ENCODE measurements at places on chromosomes 1 and 21.

- no peak for DNase-seq
Observed at GRCh38 chr1:71783071-71783470, 499.3 kb downstream of the NEGR1 start.

DNA sequence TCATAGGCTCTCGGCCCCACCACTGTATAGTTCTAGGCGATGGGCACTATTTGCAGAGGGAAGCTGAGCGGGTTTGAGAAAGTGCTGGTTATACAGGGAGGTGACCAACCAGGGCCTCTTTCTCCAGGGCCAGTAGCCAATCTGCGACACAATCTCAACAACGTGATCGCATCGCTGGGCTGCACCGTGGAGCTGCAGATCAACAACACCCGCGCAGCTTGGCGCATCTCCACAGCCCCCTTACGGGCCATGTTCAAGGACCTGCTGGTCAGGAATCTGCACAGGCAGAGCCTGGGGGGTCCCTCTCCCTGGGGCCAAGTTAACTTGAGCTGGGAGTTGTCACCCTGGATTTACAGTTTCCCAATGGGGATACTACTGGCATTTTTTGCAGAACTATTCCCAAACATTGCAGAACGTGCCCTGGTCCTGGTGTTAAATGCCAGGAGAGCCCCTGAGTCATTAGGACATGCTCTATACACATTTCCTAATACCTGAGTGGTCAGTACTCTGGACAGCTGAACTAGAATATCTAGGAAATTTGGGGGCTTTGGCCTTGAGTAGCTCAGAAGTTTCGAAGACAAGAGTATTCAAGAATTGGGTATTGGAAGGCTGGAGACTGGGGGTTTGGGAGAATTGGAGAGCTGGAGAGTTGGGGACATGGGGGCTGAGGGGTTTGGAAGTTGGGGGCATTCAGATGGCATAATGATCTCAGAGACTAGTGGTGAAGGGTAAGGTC, 6.9 kb downstream of the DCST1 start:
- no peak for DNase-seq

- DNase-seq = no peak
Observed at GRCh38 chr1:235100194-235100772, 28.4 kb downstream of the TOMM20 start.

DNA sequence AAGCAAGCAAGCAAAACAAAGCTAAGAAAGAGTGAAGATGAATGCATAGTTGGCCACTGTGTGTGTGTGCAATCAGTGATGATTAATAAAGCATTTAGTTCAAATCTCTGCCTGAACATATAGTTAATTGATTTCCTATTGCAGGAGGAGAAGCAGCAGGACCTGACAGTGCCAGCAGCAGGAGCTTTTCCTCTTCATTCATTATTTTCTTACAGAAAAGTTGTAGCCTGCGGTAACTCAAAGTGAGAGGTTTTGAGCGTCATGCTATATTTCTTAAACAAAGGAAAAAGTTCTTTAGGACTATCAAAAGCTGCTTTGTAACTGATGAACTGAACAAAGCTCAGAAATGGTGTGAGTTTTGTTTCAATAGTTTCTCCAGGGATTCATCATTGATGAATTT, 379.9 kb downstream of the PTBP2 start:
- no peak for DNase-seq

DNA sequence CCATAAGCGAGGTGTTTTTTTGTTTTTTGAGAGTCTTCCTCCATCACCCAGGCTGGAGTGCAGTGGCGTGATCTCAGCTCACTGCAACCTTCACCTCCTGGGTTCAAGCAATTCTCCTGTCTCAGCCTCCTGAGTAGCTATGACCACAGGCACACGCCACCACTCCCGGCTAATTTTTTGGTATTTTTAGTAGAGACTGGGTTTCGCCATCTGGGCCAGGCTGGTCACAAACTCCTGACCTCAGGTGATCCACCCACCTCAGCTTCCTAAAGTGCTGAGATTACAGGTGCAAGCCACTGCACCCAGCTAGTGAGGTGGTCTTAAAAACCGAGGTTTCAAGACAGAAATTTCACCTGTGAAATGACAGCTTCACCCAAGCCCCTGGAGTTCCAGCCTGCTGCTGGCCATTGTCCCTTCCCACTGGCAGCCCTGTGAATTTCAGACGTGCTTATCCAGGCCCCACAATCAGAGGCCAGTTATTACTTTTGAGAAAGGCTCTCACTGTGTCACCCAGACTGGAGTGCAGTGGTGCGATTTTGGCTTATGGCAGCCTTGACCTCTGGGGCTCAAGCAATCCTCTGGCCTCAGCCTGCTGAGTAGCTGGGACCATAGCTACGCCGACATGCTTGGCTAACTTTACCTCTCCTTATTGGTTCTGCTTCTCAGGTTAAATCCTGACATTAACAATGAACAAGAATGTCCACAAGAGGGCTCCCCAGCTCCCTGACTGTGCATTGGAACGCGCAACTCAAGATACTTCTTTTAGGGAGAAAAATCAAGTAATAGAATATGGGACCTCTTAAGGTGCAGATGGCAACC, 19.4 kb downstream of the ENO1 start:
- peak; percentile 55 for DNase-seq

DNA sequence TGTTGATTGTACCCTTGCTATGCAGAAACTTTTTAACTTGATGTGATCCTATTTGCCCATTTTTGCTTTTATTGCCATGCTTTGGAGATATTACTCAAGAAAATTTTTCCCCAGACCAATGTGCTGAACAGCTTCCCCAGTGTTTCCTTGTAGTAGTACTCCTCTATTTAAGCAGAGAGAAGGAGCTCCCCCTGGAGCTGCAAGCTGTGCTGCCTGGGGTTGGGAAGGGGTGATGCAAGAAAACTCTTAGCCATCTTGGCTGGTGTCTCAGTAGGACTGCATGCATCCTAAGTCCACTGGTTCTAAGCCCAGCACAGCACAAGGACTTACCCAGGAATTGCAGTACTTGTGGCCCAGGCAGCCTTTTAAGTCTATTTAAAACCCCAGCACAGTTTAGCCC, 121.6 kb downstream of the NTMT2 start:
- DNase-seq = no peak

- DNase-seq = no peak
Observed at GRCh38 chr1:201902198-201902597, 13.5 kb downstream of the SHISA4 start.

- no peak for DNase-seq
Observed at GRCh38 chr21:16992448-16992847, 520.4 kb upstream of the CXADR start.

DNA sequence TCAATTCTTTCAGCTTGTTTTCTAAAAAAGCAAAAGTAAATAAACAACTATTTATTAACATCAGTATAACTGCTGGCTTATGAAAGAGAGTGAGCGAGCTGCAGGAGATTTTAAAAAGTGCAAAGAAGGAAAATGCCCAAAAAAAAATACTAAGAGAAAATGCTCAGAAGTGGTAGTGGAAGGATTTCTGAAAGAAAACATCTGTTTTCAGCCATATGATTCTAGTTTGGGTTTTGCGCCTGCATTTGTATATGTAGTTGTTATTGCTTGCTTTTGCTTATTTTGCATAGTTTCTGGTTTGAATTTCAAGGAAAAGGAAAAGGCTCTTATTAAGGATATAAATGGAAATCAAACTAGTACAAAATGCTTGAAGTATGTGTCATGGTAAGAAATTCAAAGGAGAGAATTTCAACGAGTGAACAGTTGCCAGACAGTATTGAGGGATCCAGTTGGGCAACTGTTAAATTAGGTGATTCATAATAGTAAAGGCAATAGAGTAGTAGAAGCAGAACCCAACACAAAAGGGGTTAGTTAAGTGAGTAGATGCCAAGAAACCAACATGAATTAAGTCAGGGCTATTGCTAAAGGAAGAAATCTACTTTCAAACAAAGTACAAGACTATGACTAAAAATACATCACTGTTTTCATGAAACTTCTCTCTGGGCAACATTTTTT, 1.2 kb downstream of the GBP5 start:
- peak; percentile 66 for DNase-seq

DNA sequence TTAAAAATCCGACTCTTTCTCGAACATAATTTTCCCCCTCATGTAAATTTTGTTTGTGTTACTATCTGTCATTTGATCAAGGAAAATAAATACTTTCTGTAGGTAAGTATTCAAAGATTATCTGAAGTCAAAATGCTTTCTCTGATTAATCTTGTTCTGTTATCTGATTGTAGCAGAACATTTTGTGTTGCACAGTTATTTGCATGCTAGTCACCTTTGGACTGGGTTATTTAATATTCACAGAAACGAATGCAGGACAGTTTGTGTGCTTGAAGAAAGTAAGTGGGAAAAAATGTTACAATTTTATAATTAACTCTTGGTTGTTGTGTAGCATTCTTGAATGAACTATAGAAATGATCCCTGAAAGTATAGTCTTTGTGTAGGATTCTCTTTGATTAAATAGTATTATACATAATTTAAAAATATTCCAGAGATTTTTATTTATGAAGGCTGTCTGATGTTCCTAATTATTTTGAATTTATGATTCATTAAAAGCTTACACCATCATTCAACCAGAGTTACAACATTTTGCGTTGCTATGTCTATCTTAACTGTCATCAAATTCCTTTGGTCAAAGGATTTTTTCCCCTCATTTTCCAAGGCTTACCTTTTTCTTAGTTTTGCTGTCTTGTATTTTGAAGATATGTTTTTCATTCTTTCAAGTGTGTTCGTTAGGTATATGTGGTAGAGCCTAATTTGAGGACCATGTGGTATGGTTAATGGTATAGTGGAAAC, 176.6 kb downstream of the GIPC2 start:
- DNase-seq = no peak

- DNase-seq = no peak
Observed at GRCh38 chr1:248788327-248788726, 32.8 kb upstream of the LYPD8 start.

DNA sequence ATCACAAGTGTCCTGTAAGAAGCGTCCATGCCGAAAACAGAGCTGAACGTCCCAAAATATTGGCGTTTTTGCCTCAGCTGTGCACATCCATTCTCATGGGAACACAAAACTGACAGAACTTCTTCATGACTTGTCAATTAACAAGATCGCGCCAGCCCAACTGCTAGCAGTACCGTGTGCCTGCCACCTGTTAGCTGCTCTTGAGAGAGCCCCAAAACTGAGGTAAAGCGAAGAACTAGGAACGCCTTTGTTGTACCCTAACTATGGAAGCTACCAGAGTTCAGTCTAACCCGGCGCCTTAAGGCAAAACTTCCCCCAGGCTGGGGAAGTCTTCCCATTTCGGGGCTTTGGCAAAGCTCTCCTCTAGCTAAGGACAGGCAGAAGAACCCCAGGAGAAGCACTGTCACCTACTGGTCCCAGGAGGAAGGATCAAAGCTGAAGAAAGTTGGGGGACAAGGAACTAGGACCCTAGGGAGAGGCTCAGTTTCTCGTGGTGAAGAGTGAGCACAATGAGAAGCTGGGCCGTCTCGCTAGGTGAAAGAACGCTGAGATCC, 719 bp downstream of the EYA3 start:
- DNase-seq = no peak

DNA sequence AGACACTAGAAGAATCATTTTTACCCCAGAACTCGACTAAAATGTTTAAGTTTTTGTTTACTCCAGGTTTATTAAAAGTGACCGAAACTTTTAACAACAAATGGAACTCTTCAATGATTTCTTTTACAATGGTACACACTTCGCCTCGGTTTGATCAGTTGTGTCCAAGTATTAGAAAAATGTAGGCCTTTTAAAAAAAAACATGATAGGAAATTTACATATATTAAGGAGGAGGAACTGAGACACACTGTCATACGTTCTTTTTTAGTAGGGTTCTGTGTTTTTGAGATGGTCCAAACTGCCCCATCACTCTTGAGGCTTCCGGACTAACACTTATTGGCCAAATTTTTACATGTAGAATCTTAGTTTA, 1.3 kb downstream of the PRDM2 start:
- DNase-seq = no peak

GRCh38 chr1:8003438-8004112, 22.5 kb downstream of the ERRFI1 start:
- DNase-seq = no peak

DNA sequence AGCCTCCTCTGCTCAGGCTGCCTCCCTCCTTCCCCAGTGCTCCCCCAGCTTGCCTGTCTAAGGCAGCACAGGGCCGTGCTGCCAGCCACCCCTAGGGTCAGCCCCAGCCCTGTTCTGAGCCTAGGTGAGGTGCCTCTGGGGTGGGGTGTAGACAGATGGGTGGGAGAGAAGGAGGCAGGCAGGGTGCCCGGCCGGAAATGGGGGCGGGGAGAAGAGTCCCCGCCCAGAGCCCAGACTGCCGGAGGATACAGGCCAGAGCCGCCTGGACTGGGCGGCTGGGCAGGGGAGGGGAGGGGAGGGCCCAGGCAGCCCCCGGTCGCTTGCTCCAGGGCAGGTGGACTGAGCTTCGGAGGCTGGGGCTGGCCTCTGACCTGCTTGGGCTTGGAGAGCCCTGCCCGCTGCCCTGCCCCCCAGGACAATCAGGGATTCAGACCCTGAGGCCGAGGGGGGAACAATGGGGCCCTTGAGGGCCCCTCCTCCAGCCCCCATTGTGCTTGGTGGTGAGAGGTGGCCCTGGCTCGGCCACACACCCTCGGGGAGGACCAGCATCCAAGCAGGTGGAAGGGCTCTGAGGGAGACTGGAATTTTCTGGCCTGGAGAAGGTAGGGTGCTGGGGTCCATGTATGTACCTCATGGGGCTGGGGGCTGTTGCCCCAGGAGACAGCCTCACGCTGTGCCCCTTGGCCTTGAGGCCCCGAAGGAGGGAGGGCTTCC, at the start of gene GJC2:
TSS of gene GJC2 (plus strand) at position 525 of the 714 bp plus-strand sequence. CDS start 7,829 bp downstream, outside the sequence.
- no peak for DNase-seq

DNA sequence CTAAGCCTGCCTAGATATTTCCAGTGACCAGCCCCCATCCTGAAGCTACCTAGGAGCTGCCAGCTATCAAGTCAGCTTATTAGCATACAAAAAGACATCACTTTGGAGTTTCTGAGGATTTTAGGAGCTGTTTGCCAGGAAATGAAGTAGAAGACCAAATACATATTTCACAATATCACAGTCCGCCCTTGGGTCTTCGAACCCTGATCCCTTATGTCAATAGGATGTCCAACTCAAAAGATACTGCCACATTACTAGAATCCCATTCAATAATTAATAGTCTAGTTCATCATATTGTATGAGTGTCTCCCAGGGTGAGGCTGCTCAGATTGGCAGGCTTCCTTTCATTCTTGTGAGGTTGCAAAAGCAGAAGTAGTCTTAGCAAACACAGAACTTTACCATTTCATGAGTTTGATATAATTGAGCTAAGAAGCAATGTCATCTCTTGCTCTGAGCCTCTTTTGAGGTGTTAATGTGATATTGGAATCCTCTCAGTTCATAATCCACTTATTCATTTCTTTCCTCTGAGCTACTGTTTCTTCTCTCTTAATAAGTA, 13.6 kb downstream of the IPO9 start:
- DNase-seq = no peak

- no peak for DNase-seq
Observed at GRCh38 chr1:116380499-116381242, 7.6 kb downstream of the ATP1A1 start.

GRCh38 chr1:161164901-161165610, 1.2 kb upstream of the PPOX start:
- no peak for DNase-seq

- DNase-seq = no peak
Observed at GRCh38 chr1:228955691-228956090, 220.4 kb downstream of the RHOU start.

DNA sequence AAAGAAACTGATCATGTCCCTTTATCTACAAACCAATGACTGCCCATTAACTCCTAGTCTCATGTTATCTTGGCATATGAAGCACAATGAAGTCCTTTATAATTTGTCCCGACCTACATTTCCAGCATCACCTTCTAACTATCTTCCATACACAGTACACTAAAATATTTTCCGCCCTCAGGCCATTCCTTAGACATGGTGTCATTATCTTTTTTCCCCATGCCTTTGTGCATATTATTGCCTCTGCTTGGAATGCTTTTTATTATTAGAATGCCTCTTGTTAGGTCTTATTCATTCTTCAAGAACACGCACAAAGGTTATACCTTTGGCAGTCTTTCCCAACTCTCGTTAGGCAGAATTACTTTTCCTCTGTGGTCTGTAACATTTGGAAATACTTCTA, 39.6 kb downstream of the ATG4C start:
- DNase-seq = no peak

Data from astrocyte of the cerebellum (primary cell).